LHCN-M2 (cell line): ENCODE measurements at places on chromosomes 4 and X.

DNA sequence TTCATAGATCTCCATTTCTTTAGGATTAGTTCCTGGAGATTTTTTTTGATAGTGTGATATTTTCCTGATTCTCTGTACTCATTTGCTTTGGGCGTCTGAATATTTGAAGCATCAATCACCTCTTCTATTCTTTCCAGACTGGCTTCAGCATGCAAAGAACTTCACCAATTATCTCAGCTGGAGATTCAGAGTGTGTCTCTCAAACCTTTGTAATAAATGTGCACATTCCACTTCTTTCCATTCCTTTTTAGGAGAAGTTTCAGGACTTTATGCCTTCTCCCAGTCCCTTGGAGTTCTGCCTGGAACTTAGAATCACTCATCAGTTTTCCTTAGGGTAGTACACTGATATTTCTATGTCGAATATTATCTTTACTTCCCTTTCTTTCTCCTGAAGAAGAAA is 334.8 kb downstream of the TEX13C start:
- no peak for DNase-seq

GRCh38 chr4:82043081-82043808 is 330.5 kb downstream of the HNRNPD start:
- no peak for DNase-seq

- DNase-seq: peak; percentile 83
Measured at GRCh38 chr4:749698-750666, 44.4 kb downstream of the PCGF3 start.

DNA sequence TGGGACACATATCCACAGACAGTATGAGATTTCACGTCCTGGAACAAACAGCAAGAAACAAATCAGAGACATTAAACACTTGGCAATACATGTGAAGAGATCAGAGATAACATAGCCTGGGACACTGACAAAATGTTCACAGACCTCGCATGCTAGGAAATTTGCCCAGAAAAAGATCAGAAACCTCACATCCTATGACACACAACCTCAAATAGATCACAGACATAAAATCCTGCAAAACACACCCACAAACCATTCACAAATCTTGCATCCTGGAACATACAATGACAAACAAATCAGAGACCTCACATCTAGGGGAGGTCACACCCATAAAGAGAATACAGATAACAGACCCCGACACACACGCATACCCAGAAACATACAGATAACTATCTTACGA is 18.0 kb downstream of the SUV39H1 start:
- peak; percentile 50 for DNase-seq

DNA sequence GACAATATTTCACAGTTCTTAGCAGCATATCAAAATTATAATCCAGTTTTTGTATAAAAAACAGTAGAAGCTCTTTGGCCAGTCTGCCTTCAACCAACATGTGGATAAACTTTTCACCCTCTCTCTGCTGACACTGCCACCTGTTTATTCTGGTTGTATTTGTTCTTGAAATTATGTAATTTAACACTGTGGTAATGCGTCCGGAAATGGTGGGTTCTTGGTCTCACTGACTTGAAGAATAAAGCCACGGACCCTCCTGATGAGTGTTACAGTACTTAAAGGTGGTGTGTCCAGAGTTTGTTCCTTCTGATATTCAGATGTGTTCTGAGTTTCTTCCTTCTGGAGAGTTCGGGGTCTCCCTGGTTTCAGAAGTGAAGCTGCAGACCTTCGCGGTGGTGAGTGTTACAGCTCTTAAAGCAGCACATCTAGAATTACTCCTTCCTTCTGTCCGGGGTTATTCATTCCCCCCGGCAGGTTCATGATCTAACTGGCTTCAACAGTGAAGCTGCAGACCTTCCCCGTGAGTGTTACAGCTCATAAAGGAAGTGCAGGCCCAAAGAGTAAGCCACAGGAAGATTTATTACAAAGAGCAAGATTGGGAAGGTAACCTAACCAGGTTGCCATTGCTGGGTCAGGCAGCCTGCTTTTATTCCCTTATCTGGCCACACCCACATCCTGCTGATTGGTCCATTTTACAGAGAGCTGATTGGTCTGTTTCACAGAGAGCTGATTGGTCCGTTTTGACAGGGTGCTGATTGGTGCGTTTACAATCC is 15.7 kb downstream of the FAM184B start:
- no peak for DNase-seq

DNA sequence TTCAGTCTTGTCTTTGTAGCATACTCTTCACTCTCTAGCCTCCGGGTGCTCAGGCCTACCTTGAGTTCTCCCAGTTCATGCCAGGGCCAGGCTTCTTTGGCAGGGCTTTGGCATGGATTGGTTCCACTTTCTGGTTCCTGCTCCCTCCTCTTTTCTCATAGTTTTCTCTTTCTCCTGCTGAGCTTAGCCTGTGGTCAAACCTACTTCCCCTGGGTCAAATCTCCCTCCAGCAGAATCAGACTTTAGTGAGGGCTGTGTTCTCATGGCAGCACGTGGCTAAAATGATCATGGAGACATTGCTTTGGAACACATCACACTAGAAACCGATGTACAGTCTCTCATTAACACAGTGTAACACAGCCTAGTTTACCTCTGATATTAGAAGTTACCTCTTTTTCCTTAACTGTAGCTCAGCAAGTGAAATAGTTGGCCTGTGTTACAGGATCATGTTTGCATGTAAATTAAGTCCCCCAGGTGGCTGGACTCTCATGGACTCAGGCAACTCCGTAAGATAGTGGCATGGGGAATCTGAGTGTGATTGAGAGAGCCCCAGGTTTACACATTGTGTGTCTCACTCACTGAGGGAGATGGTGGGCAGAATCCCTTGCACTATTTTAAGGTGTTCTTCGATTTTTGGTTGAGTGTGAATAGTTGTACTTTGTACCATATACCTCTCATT is 13.3 kb downstream of the RAB9A start:
- no peak for DNase-seq

- DNase-seq: peak; percentile 77
Measured at GRCh38 chr4:13640149-13640940, 12.8 kb upstream of the BOD1L1 start.

DNA sequence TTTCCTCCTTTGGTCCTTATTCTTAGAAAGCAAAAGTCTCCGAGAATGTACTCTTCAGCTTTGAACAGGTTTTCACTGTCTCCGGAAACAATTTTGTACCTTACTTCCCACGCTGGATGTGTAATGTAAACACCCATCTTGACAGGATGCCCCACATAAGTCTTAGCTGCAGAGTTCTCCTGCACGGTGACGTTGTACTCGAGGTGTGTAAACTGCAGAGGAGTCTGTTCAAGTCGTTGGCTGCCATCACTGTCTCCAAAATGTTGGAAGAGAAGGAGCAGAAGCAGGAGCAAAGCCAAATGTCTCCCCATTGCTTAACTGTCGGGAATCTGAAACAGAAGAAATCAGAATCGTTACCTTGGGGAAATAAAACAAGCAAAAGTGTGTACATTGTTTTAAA is 14.1 kb downstream of the FAT1 start:
- no peak for DNase-seq
